Panc1 (cell line): ENCODE measurements at places on chromosomes 7 and 10. TPM values are rescaled to one million over a fixed set of nuclear protein-coding genes. Genes with fewer than 3 reads are reported as not detected.

DNA sequence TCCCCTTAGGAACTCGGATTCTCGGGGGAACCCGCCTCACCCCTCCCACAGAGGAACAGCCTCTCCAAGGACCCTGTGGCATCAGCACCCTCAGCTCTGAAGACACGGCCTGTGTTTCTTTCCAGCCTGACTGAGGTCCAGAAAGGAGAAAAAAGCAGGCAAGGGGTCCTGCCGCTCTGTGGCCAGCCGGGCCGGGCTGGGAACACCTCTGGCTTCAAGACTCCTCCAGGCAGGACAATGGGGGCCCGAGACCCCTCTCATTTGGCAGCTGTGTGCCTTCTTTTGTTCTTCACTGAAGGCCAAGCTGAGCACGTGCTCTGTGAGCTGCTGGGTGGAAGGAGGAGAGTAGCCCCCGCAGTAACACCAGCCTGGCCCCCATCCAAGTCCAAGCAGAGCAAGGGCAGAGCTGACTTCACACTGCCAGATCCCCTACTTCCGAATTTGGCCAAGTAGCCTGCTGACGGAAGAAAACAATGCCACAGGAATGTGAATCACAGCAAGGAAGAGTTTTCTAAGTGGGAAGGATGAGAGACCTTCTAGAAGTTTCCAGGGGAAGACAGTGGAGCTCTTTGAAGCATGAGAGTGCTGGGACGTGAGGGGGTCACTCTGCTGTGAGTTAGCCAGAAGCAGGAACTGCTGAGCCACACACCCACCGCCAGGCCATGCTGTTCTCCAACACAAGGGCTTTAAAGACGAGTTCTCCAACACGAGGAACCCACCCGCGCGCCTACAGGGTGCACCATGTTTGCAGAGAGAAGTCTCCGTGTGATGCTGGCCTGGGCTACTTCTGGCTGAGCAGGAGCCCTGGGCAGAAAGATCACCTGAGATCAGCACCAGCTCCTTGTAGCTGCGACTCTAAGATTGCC lies 3.1 kb downstream of the CNPY1 start:
- DNase-seq: no peak

DNA sequence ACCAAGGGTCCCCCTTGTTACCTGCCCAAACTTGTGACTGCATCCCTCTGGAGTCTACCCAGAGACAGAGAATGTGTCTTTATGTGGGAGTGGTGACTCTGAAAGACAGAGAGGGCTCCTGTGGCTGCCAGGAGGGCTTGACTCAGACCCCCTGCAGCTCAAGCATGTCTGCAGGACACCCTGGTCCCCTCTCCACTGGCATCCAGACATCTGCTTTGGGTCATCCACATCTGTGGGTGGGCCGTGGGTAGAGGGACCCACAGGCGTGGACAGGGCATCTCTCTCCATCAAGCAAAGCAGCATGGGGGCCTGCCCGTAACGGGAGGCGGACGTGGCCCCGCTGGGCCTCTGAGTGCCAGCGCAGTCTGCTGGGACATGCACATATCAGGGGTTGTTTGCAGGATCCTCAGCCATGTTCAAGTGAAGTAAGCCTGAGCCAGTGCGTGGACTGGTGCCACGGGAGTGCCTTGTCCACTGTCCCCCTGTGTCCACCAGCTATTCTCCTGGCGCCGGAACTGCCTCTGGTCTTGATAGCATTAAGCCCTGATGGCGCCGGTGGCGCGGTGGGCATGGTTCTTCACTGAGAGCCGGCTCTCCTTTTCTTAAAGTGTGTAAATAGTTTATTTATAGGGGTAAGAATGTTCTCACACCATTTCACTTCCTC lies 19.4 kb upstream of the SH2D4B start:
- DNase-seq: no peak

DNA sequence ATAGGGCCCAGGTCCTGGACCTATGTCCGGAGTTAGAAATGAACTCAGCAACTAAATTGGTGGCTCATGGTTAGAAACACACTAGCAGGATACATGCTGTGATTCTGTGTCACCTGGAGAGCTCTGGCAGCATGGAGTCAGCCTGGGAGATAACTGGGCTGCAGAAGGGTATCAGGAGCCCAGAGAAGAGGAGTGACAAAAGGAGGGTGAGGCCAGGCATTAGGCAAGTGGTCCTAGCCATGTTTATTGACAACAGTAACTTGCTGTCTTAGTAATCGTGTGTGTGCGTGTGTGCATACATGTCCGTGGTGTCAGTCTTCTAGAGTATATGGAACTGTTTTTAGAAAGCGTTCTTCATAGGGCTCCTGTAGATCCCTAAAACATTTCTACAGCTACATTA lies 157.5 kb upstream of the PHYHIPL start:
- no peak for DNase-seq

- no peak for DNase-seq
Observed at GRCh38 chr7:92813390-92814024, 22.9 kb downstream of the CDK6 start.

The C10orf90 gene
- total RNA-seq: 0.67 TPM

- no peak for DNase-seq
Observed at GRCh38 chr7:150403376-150404171, 24.4 kb downstream of the ZNF775 start.
